Left lung (tissue), 14 donors: ENCODE measurements at places on chromosomes 13 and 19. TPM values are rescaled to one million over a fixed set of nuclear protein-coding genes. Genes with fewer than 3 reads are reported as not detected.

DNA sequence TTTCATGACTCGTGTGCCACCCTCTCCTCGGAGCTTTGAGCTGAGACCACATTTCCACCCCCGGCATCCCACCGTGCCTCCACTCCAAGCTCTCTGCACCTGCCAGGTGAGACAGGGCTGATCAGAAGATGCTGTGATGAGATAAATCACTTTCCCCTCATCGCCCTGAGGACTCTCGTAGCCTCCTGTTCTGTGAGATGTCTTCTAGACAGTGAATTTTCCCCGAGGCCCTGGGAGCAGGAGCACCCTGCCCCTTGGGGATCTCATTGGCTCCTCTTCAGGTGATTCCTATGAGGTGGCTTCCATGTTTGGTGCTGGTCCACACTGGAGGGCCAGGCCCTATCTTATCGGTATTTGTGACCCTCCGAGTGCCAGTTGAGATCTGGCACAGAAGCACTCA lies 154.0 kb upstream of the TSHZ3 start:
- no peak for DNase-seq
- H3K4me1 ChIP-seq, result no peaks in the 10 kb centered on the region
- H3K27ac ChIP-seq, result no peak overlapping the region
- no peaks in the 10 kb centered on the region for H3K27me3 ChIP-seq
- no peaks in the 10 kb centered on the region for H3K36me3 ChIP-seq

DNA sequence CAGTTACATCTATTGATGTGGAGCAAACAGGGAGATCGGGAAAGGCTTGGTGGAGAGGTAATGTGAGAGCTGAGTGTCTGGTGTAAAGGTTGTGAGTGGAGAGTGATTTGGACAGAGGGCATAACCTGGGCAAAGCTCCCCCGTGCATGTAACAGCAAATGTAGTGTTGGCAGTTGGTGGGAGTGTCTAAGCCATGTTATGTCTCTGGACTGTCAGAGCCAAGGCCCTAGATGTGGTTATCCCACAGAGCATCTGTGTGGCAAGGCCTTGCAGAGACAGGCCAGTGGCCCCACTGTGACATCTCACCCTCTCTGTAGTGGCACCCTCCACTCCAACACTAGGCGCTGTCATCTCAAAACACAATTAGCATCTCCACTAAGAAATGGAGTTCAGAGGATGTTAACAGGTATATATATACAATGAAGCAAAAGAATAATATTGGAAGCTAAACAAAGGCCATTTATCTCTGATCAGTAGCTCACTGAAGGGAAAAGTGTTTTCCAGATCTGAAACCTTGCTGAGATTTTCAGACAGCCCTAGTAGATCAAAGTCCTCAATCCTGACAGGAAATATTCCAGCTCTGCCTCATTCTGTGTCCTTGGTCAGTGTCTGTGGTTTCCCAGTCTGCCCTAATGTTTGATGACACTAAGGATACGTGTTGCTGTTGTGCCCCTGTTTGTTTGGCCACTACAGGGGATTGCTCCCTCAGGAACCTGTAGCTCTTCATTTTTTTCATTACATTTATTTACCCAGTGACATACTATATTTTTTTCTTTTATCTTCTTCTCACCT lies 20.2 kb downstream of the POLR1D start:
- peaks cover 21% of the 10 kb centered on the region for H3K4me1 ChIP-seq
- DNase-seq, result no peak
- H3K27me3 ChIP-seq, result no peaks in the 10 kb centered on the region
- no peaks in the 10 kb centered on the region for H3K36me3 ChIP-seq

DNA sequence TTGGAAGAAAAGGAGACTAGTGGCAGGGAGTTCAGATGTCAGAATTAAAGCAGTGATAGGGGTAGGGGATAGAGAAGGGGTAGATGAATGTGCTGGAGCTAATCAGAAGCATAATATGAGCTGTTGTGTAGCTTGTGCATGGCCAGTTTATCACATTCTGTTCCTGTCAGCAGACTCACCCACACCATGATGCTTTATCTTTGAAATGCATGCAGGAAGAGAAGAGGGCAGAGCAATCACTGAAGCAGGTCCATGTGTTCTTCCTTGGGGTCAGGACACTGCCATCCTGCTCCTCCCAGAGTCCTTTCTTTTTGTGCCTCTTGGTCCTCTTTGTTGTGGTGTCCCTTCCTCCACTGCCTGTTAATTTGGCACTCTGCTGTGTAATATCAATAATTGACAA lies 5.8 kb downstream of the CHAMP1 start:
- DNase-seq, result no peak
- H3K27ac ChIP-seq, result no peak overlapping the region
- H3K27me3 ChIP-seq, result no peaks in the 10 kb centered on the region
- H3K4me3 ChIP-seq, result no peak overlapping the region
- H3K4me1 ChIP-seq, result peaks cover 9% of the 10 kb centered on the region

DNA sequence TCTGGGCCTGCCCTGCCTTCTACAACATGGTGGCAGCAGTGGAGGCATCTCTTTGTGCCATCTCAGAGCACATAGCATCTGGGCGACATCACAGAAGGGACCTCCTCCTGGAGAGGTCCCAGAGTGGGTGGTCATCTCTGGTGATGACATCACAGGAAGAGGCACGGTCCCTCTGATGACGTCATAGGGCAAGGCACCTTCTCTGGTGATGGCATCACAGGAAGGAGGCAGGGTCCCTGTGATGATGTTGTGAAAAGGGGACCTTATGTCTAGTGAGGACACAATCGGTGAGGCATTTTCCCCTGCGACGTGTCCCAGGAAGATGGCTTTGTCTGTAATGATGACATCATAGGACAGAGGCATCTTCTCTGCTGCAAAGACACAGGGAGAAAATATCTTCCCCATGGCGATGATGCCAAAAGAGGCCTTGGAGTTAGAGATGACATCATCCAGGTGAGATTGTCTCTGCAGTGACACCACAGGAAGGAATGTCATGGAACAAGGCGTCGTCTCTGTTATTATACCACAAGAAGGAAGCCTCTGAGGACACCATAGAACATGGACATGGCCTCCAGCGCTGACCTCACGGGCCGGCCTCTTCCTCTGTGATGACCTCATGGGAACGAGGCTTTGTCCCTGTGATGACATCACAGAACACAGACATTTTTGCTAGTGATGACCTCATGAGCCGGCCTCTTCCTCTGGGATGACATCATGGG lies 10.7 kb downstream of the SHISA7 start:
- no peaks in the 10 kb centered on the region for H3K36me3 ChIP-seq
- H3K27ac ChIP-seq, result no peak overlapping the region
- H3K4me3 ChIP-seq, result no peak overlapping the region
- no peaks in the 10 kb centered on the region for H3K4me1 ChIP-seq
- no peak for DNase-seq
- H3K27me3 ChIP-seq, result peaks cover 79% of the 10 kb centered on the region

DNA sequence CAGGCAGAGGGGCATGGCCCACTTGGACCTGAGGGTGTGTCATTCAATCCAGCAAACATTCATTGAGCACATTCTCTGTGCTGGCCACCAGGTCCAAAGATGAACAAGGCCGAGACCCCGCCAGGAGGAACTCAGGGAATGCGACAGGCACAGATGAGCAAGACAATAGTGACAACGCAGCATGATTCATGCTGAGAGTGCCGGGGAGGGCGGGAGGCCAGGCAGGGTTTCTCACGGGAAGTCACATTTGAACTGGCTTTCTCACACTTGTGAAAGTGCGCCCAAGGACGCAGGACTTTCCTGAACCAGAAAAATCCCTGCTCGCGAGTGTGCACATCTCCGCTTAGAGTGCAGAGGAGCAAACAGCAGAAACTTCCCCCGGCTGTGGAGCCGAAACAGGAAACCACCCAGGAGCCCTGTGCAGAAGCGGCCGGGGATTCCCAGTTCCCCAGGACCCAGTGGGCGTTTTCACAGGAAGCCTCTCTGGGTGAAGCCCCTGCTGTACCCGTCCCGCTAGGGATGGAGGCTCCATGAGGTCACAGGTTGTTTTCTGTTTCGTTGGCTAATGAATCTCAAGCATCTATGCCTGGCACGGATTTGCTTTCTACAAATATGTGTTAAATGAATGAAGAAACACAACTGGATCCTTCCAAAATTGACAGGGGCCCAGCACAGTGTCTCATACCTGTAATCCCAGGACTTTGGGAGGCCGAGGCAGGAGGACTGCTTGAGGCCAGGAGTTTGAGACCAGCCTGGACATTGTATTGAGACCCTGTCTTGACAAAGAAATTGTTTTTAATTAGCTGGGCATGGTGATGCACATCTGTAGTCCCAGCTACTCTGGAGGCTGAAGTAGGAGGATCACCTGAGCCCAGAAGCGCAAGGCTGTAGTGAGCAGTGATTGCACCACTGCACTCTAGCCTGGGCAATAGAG lies 68.4 kb upstream of the TM9SF2 start:
- H3K27me3 ChIP-seq, result no peaks in the 10 kb centered on the region
- H3K4me3 ChIP-seq, result peak overlapping the region; percentile 1
- peak overlapping the region; percentile 89 for H3K27ac ChIP-seq
- no peaks in the 10 kb centered on the region for H3K4me1 ChIP-seq
- H3K36me3 ChIP-seq, result no peaks in the 10 kb centered on the region
- no peak for DNase-seq

DNA sequence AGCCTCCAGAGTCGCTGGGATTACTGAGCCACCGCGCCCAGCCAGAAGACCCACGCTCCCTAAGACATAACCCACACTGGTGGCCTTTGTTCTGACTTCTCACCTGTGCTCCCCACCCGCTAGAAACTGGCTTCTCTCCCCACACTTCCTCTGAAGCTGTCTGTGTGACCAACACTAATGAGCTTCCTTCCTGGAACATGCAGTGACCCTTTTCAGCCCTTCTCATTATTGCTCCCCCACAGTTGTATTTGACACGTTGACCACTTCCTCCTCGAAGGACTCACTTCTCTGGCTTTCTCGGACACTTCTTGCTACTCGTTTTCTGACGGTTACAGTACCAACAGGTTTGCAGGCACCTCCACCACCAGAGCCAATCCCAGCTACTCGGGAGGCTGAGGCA lies 10.9 kb downstream of the NCR1 start:
- no peak overlapping the region for H3K27ac ChIP-seq
- H3K36me3 ChIP-seq, result no peaks in the 10 kb centered on the region
- no peak for DNase-seq

GRCh38 chr19:50280074-50280473 lies 49.1 kb downstream of the KCNC3 start:
- no peaks in the 10 kb centered on the region for H3K27me3 ChIP-seq
- peaks cover 59% of the 10 kb centered on the region for H3K36me3 ChIP-seq

DNA sequence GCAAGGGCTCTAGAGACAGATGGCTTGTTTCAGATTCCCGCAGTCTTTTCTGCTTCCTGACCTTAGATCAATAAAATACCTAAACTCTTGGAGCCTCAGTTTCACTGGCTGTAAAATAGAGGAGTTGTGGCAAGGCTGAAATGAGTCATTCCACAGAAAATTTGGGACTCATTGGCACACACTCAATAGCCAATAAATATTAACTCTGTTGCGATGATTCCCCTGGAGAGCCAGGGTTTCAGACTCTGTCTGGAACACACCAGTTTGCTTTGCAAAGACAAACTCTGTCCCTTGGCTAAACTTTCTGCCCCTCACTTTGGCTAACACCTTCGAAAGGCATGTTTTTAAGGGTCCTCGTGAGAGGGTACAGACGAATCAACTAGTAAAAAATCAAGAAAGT lies 18.1 kb upstream of the UBE2L5 start:
- no peak overlapping the region for H3K27ac ChIP-seq
- no peaks in the 10 kb centered on the region for H3K27me3 ChIP-seq
- H3K36me3 ChIP-seq, result no peaks in the 10 kb centered on the region
- H3K4me1 ChIP-seq, result peaks cover 14% of the 10 kb centered on the region

GRCh38 chr19:30671367-30671619 lies 299.1 kb downstream of the ZNF536 start:
- no peaks in the 10 kb centered on the region for H3K4me1 ChIP-seq
- H3K27ac ChIP-seq, result no peak overlapping the region
- H3K4me3 ChIP-seq, result no peak overlapping the region
- peaks cover 36% of the 10 kb centered on the region for H3K27me3 ChIP-seq
- DNase-seq, result no peak
- H3K36me3 ChIP-seq, result no peaks in the 10 kb centered on the region

PCSK4 gene
- 1.9 TPM for total RNA-seq

KLK2 gene
- total RNA-seq, result not detected

BEST2 gene
- total RNA-seq, result not detected
